ENCODE measurements at places on chromosomes 13 and 19. TPM values are rescaled to one million over a fixed set of nuclear protein-coding genes. Genes with fewer than 3 reads are reported as not detected.

The PRR12 gene
- 6.7 TPM for total RNA-seq

The RDH8 gene
- total RNA-seq = not detected

The STOML3 gene
- not detected for total RNA-seq

The EDNRB gene
- total RNA-seq = 0.36 TPM

The SERTM1 gene
- total RNA-seq = not detected

The PROSER1 gene
- total RNA-seq = 24.6 TPM

The TFDP1 gene
- total RNA-seq = 111 TPM

The ZNF98 gene
- 1.7 TPM for total RNA-seq

The FLT3LG gene
- total RNA-seq = 2.5 TPM

The KCNJ14 gene
- 0.06 TPM for total RNA-seq

Data from epithelial cell of proximal tubule (primary cell).